ENCODE measurements at places on chromosomes 12 and 14. TPM values are rescaled to one million over a fixed set of nuclear protein-coding genes. Genes with fewer than 3 reads are reported as not detected.

Gene CCND2
- total RNA-seq, result 69.9 TPM

Gene NINJ2
- 2.8 TPM for total RNA-seq

Gene GPRC5D
- total RNA-seq, result not detected

Gene CLEC6A
- total RNA-seq, result not detected

Gene FGF23
- total RNA-seq, result not detected

Gene CLEC4A
- total RNA-seq, result 0.43 TPM

Gene VRTN
- total RNA-seq, result not detected

Gene ABHD12B
- not detected for total RNA-seq

Gene CCDC85C
- 6.6 TPM for total RNA-seq

Gene DIP2B
- 33.8 TPM for total RNA-seq

Gene MYBPC1
- not detected for total RNA-seq

Gene GCH1
- total RNA-seq, result 10.1 TPM

Gene HOXC6
- under 0.01 TPM for total RNA-seq

Gene PROX2
- total RNA-seq, result not detected

Gene TOMM20L
- not detected for total RNA-seq

Gene WSB2
- 144 TPM for total RNA-seq

Gene MANSC4
- total RNA-seq, result not detected

Gene KIF21A
- 4.5 TPM for total RNA-seq

Gene RDH5
- total RNA-seq, result 0.65 TPM

Gene DCP1B
- total RNA-seq, result 3.7 TPM

Gene PRB2
- total RNA-seq, result not detected

Gene ADAM20
- 0.22 TPM for total RNA-seq

Gene KLRC2
- total RNA-seq, result not detected

Gene COCH
- total RNA-seq, result 8.8 TPM

Gene POTEG
- total RNA-seq, result not detected

Gene KRT80
- total RNA-seq, result under 0.01 TPM

Gene TSPAN8
- not detected for total RNA-seq

Gene TMEM132C
- under 0.01 TPM for total RNA-seq

Gene ERP27
- not detected for total RNA-seq

Gene P2RX2
- total RNA-seq, result not detected

Gene COX8C
- total RNA-seq, result not detected

Gene NKX2-1
- total RNA-seq, result not detected

Gene MARCHF9
- total RNA-seq, result 3.8 TPM

Gene CLEC1B
- total RNA-seq, result not detected

Gene COL2A1
- total RNA-seq, result not detected

Gene GLT8D2
- 5.7 TPM for total RNA-seq

Gene LRRIQ1
- total RNA-seq, result 0.17 TPM

Gene ANKRD52
- total RNA-seq, result 12.2 TPM

Gene IL25
- total RNA-seq, result not detected

Gene PZP
- total RNA-seq, result 0.11 TPM

Gene GALNT8
- 0.09 TPM for total RNA-seq

Gene TEX22
- 0.09 TPM for total RNA-seq

Gene KCNMB4
- 0.60 TPM for total RNA-seq

Gene TMEM63C
- 0.86 TPM for total RNA-seq

Data from dermis lymphatic vessel endothelial cell (primary cell).